ENCODE measurements at places on chromosomes 6 and 20.
A peak's percentile ranks its signal among the peaks of the same experiment; 100 is the strongest.

GRCh38 chr20:32823737-32824588 lies 4.2 kb downstream of the MAPRE1 start:
- no peak for DNase-seq

DNA sequence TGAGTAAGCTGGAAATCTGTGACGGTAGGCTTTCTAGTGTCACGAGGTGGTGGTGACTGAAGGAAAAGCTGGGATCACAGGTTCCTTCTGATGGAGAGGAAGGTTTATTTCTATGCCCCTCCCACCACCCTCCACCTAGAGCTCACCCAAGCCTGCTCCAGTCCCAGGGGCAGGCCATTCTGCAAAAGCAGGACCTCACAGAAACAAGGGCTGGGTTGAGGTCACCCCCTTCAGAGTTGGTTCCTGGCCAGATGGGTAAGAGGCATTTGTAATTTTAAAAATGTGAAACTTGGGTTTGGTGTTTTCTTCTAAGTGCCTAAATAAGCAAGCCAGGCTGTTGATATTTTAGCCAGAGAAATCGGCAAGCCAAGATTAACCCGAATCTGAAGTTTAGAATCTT lies 46.6 kb downstream of the KCTD20 start:
- DNase-seq = no peak

- no peak for DNase-seq
These were observed 16.8 kb downstream of the SIRPA start for GRCh38 chr20:1912053-1912452.

DNA sequence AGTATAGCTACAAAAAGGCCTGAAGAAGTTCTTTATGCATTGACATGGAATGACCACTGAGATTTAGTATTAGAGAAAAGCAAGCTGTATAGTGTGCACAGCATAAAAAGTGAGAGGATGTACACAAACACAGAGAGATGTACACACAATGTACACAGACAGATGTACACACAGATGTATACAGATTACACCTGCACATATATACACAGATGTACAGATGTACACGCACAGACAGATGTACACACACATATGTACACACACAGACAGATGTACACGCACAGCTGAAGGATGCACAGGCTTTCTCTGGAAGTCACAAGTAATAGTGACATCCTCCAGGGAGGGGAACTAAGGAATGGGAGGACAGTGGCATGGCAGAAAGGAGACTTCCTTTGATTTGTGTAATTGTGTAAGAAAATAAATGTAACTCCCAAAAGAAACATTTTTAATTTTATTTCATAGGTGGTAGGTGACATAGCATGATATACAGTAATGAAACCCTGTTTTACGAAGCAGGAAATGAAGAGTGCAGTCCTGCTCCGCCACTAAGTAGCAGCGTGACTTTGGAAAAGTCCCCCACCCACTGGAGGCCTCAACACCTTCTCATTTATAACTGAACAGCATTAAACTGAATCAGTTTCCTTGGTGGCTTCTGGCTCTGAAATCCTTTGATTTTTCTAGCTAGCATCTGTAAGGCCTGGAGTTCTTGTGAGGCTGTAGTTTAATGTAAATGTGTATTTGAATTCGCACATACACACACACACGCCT lies 14.1 kb downstream of the NFATC2 start:
- DNase-seq = peak; percentile 62

DNA sequence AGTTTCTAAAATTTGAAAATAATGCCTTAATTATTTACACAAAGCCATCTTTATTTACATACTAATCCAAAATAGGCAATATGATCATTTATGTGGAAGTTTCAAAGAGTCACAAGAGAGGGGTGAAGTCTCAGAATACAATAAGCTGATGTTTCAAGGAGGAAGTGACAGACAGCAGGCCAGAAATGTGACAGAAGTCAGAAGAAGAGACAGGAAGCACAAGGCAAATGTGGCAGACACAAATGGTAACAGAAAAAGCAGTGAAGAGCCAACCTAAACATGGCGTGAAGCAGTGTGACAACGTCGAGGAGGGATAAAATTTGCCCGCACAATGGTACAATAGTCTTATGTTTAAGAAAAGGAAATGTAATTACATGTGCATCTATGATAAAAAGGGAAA lies 59.8 kb downstream of the SHPRH start:
- DNase-seq = no peak

- DNase-seq = no peak
These were observed 28.7 kb downstream of the MYBL2 start for GRCh38 chr20:43695571-43695970.

DNA sequence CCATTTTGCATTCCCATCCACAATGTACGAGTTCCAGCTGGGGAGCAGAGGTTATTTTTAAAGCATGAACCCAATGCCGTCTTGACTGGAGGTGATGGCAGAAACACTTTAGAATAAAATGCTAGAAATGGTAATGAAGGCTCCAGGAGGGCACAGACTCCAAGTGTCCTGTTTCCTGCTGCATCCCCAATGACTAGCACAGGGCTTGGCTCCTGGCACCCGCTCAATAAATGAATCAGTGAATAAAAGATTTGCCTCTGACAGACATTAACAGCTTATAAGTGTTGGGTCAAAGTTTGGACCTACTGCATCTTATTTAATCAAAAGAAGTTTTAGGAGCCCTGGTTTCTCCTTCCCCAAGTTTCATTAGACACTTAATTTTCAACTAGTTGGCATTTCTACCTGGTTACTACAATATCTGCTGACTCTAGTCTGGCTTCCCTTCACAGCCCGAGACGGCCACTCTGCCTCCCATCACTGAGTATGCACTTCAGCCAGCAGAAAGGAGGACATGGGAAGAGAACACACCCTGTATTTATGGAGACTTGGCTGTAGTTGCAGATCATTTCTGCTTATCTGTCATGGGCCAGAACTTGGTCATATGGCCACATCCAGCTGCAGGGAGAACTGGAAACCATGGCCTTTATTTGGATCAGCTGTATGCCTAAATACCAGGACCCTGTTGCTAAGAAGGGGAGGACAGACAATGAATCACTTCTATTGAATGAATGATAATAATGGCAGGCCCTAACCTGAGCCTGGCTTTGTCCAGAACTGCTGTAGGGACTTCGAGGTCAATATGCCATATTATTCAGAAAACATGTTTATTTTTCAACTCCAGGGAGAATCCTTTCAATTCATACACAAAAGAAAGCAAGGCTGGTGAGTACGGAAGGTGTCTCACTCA lies 63.1 kb downstream of the TTI1 start:
- DNase-seq = no peak

- no peak for DNase-seq
These were observed 13.7 kb downstream of the KCNS1 start for GRCh38 chr20:45087097-45087790.

DNA sequence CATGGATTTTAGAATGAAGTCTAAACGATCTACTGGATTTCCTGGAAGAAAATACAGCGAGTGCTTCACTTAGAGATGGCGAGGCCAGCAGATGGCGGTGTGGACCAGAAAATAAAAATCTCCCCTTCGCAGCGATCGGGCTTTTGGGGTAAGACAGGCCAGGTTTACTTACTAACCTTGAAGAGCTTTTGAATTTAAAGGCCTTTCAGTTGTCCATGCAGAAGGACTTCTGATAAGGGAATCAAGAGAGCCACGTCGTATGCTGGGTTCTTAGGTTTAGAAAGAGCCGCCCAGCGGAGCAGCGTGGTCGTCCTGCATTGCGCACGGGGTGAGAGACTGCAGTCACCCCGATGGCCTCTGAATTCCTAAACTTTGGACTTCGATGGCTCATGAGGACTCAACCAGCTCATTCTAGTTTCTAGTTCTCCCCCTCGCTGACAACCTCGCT lies 125.2 kb upstream of the RALGAPA2 start:
- DNase-seq = peak; percentile 18

DNA sequence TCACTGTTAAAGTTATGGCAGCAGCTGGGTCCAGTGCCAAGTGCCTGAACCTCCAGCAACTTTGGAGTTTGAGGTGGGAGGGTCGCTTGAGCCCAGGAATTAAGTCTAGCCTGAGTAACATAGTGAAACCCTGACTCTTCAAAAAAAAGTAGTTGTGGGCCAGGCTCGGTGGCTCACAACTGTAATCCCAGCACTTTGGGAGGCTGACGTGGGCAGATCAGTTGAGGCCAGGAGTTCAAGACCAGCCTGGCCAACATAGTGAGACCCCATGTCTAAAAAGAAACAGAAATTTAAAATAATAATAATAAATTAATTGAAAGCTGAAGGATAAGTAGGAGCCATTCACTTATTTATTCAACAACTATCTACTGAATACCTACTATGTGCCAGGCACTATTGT lies 33.8 kb downstream of the FKBP5 start:
- no peak for DNase-seq

DNA sequence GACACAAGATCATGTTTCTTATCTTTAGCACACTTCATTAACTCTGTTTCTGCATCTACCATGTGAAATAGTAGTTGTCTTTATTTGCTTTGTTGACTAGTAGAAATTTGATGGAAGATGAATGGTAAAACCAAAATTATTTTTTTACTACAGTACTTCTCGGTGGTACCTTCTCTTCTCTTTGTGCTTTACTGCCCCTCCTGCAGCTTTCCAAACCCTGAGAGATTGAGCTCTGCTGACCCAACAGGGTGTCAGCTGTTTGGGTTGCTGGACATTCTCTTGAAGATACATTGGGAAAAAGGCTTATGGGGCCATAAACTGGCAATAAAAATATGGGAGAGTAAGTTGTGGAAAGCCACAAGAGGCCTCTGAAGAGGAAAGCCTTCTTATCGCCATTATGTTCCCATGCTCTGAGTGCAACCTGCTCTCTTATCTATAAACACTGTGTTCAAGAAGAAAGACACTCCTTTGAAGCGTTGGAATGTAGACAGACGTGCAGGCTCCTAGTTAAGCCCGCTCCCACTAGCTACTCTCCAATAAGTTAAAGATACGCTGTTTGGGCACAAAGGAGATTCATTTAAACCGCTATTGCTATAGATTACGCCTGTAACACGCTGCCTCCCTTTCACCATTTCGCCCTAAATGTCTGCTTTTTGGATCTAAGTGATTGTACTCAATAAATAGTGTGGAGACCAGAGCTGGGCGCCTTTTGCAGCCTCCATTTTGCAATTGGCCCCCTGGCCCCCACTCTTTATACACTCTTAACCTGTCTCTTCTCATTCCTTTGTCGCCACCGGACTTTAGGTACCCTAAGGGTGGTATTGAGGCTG lies 60.1 kb upstream of the PRSS16 start:
- DNase-seq = no peak

- no peak for DNase-seq
These were observed 87.3 kb upstream of the TULP1 start for GRCh38 chr6:35599761-35600658.

GRCh38 chr6:89939144-89939543 lies 44.9 kb downstream of the GJA10 start:
- no peak for DNase-seq

DNA sequence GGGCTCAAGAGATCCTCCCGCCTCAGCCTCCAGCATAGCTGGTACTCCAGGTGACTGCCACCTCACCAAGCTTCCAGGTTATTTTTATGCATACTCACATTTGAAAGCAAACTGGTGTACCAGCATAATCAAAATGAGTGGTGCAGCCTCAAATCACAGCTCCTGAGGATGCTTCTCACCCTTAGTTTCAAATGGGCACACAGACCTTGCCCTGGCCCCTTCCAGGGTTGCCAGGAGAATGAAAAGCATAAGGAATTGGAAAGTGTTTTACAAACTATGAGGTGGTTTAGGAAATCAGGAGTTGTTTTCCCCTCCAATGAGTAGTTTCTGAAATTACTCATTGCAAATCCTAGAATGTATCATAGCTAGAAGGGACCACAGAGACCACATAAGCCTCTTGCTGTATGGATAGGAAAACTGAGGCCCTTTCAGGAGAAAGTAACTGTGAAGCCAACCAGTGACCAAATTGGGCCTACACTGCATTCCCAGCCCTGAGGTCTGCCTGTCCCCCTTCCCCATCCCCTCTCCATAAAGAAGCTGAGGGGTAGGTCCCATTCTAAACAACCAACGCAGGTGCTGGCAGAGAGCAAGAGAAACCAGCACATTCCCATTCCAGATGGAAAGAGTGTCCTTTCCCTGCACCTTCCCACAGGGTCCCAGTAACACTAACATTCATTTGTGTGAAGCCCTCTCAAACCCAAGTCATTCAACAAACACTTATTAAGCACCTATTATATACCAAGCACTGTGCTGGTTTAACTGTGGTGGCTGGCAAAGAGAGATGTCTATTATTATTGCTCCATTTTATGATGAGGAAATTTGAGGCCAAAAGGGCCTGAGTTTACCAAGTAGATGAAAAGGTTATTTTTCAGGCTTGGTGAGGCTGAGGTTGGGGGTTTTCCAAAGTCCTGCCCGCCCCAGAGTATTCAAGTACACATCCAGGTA lies 2.1 kb upstream of the E2F1 start:
- DNase-seq = no peak

- peak; percentile 86 for DNase-seq
These were observed 9.4 kb downstream of the DEFB132 start for GRCh38 chr20:266596-267562.

DNA sequence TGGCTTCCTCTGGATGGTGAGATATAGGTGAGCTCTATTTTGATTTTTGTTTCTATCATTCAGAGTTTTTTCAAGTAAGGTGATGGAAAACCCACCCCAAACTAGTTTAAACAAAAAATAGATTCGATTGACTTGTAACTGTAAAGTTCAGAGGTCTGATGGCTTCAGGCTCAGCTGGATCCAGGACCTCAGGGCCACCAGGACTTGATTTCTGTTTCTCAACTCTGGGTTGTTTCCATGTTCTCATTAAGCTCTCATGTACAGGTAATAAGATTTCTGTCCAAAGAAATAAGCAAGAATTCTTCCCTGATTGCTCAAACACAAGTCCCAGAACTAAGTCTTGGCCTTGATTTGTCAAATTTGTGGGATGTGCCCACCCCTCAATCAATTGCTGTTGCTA lies 67.0 kb downstream of the DLGAP4 start:
- DNase-seq = no peak

- no peak for DNase-seq
These were observed 181.9 kb upstream of the QKI start for GRCh38 chr6:163232649-163233048.

- no peak for DNase-seq
These were observed 17.4 kb upstream of the RAB32 start for GRCh38 chr6:146526192-146526591.

- no peak for DNase-seq
These were observed 11.2 kb downstream of the SLC13A3 start for GRCh38 chr20:46640044-46640443.

DNA sequence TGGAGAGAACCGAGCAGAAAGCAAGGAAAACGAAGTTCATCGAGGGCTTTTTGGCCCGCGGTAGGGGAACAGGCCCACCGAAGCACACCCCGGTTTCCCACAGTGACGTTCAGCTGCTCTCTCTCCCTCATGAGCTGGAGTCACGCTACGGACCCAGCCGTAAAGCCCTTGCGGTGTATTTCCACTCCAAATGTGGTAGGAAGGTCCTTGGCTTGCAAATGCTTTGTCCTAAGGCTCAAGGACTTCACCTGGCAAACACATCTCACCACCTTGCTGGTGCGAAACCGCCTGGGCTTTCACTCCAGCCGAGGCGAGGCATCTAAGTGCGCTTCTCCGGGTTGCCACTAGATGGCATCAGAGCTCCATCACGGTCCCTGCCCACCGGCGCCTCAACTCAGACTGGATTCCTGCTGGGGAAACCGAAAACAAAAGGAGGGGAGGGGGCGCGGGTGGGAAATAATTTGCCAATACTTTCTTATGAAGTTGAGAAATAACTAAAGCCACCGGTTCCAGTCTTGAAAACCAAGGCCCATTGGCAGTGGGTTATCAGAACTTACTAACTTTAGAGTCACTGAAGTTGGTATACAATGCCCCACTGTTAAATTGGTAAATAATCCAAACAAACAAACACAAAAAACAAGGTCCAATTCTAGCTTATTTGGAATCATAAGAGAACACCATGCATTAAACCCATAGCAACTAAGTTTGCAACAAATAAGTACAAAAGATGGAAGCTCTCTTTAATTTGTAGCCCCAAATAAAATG lies 13.4 kb upstream of the FOXC1 start:
- DNase-seq = peak; percentile 67

GRCh38 chr20:40654876-40655275 lies 34.2 kb downstream of the MAFB start:
- DNase-seq = no peak

All from CD4-positive, alpha-beta T cell treated with Interleukin-21 for 1 hour (primary cell).